PC-3 (cell line): ENCODE measurements at places on chromosomes 16 and 17. TPM values are rescaled to one million over a fixed set of nuclear protein-coding genes. Genes with fewer than 3 reads are reported as not detected.

Gene TEX14
- total RNA-seq: 0.12 and 0.29 TPM in 2 replicates

Gene ACOX1
- total RNA-seq: 63.2 and 74.9 TPM in 2 replicates

Gene KRT222
- not detected in 2 replicates for total RNA-seq

Gene STH
- not detected in 2 replicates for total RNA-seq

Gene CALB2
- 0.47 TPM in 1 of 2 replicates, not detected in the other for total RNA-seq

Gene NPW
- total RNA-seq: 3.8 and 5.6 TPM in 2 replicates

Gene CIITA
- not detected in 2 replicates for total RNA-seq

Gene MT3
- not detected in 2 replicates for total RNA-seq

Gene RUNDC3A
- 0.29 and 1.4 TPM in 2 replicates for total RNA-seq

Gene ZNF668
- total RNA-seq: 15.6 and 19.2 TPM in 2 replicates

Gene DCAKD
- 56.2 and 59.5 TPM in 2 replicates for total RNA-seq

Gene IRX3
- not detected in 2 replicates for total RNA-seq

Gene TMEM92
- total RNA-seq: 5.6 and 6.9 TPM in 2 replicates

Gene TEDC2
- 35.5 and 44.9 TPM in 2 replicates for total RNA-seq

Gene ABAT
- 0.17 and 0.95 TPM in 2 replicates for total RNA-seq

Gene PPP1R27
- not detected in 2 replicates for total RNA-seq

Gene OR2C1
- not detected in 2 replicates for total RNA-seq

Gene EXOC3L1
- not detected in 2 replicates for total RNA-seq

Gene ZSCAN10
- total RNA-seq: not detected in 2 replicates

Gene PRKCB
- total RNA-seq: not detected in 2 replicates
